ENCODE measurements at places on chromosomes 7 and 10. TPM values are rescaled to one million over a fixed set of nuclear protein-coding genes. Genes with fewer than 3 reads are reported as not detected.
A peak's percentile ranks its signal among the peaks of the same experiment; 100 is the strongest.

CARD11 gene
- polyA plus RNA-seq, result 0.37 TPM

HYAL4 gene
- polyA plus RNA-seq, result not detected

UBE2H gene
- 104 TPM for polyA plus RNA-seq

WDR86 gene
- not detected for polyA plus RNA-seq

PPP1R17 gene
- polyA plus RNA-seq, result not detected

CALHM2 gene
- polyA plus RNA-seq, result 16.0 TPM

GPAM gene
- 7.4 TPM for polyA plus RNA-seq

MEST gene
- 813 TPM for polyA plus RNA-seq

CPA5 gene
- polyA plus RNA-seq, result not detected

CYP3A4 gene
- polyA plus RNA-seq, result not detected

SRRM3 gene
- polyA plus RNA-seq, result 0.38 TPM

PROSER2 gene
- 5.4 TPM for polyA plus RNA-seq

PNLIPRP1 gene
- not detected for polyA plus RNA-seq

PON3 gene
- polyA plus RNA-seq, result 3.0 TPM

ANKIB1 gene
- 26.3 TPM for polyA plus RNA-seq

SFRP4 gene
- 49.7 TPM for polyA plus RNA-seq

PHYH gene
- 47.2 TPM for polyA plus RNA-seq

GSTO2 gene
- 0.86 TPM for polyA plus RNA-seq

LRRC4 gene
- polyA plus RNA-seq, result 3.6 TPM

CDNF gene
- polyA plus RNA-seq, result 2.5 TPM

DKK1 gene
- 0.27 TPM for polyA plus RNA-seq

GRCh38 chr10:75493464-75493863, 62.0 kb downstream of the LRMDA start:
- no peak for DNase-seq

GRCh38 chr7:83799333-83799732, 150.4 kb upstream of the SEMA3E start:
- no peak for DNase-seq

DNA sequence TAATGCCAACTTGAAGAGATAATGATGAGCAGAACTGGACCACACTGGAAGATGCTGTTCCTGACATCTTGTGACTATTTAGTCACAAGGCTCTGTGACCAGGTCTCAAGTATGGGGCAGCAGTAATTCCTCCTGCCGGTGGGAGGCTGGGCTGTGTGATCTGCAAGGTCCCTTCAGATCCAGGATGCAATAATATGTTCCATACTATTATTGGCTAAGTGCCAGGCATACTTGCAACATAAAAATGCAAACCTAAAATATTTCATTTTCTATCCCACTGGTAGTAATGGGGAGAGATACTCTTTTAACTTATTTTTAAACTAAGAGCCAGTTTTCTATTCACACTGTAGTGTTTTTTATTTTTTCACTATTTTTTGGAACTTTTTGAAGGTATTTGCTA, 171.5 kb downstream of the CYP26A1 start:
- no peak for DNase-seq

DNA sequence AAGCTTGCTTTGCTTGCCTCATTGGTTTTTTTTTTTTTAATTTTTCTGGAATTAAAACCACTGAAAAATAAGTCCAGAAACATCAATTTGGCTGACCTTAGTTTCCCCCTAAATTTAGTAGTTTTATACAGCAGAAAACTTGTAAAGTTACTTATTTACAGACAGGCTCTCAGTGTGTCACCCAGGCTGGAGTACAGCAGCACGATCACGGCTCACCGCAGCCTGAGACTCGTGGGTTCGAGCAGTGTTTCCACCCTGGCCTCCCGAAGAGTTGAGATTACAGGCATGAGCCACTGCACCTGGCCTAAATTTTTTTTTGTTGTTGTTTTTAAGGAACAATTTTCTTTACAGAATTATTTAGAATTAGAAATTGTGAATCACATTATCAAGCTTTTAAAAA, 250.5 kb downstream of the SDK1 start:
- no peak for DNase-seq

DNA sequence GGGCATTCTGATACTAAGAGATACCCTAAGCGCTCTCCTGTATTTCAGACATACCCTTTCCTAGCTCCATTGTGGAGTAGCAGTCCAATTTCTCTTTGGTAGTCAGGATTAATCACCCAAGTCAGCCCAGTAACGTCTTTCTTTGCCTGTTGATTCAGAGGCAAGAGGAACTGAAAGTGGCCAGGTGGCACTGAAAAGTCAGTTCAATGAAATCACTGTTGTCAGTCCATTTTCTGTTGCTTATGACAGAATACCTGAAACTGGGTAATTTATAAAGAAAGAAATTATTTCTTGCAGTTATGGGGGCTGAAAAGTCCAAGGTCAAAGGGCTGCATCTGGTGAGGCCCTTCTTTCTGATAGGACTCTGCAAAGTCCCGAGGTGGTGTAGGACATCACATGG, 40.2 kb downstream of the ANKRD61 start:
- no peak for DNase-seq

DNA sequence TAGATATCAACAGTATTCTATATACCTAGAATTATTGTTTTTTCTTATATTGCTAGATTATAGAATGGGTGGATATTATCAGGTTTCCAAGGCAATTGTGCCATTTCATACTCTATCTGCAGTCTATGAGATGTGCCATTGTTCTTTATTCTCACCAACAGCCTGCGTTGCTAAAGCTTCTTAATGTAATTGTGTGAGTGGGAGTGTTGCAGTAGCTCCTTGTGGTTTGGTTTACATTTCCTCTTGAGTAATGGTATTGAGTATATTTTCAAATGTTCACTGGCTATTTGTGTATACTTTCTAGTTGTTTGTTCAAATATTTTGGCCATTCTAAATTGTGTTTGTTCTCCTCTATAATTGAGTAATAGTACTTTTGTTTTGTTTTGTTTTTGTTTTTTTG, 199.2 kb downstream of the TFEC start:
- no peak for DNase-seq

- DNase-seq, result no peak
Measured at GRCh38 chr7:133783276-133783675, 343.9 kb upstream of the LRGUK start.

DNA sequence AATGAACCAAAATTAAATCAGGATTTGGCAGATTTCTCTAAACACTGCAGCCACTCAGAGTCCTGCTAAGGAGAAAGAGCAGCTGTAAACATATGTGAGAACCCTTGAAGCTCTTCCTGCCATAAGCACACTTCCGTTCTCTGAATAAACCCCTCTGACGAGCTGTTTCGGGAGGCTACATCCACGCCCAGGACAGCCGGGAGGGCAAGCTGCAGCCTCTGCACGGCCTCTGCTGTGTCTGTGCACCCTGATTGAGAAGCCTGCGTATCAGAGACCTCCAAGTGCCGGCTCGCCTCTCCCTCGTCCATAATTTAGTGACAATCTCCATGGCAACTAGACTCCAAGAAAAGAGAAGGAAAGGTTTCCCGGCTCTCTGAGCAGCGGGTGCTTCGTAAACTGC, 114.4 kb downstream of the PTPRN2 start:
- peak; percentile 21 for DNase-seq

DNA sequence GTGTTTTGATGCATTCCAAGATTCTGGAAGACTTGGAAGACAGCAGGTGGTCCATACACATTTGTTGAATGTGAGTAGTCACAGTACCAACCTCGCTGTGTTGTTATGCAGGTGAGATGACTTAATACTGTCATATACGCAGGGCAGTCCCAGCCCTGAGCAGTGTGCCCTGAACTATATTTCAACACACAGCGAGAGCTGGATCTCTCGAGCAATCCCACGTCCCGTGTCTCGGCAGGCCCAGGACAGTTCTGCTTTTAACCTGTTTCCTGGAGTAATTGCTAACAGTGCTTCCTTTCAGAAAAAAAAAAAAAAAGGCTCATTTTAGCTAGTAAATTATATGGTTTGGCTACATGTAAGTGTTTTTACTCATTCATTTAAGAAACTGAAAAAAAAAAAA, 179.7 kb downstream of the PRKCQ start:
- DNase-seq, result no peak

- DNase-seq, result no peak
Measured at GRCh38 chr7:134307320-134307719, 9.4 kb downstream of the SLC35B4 start.

DNA sequence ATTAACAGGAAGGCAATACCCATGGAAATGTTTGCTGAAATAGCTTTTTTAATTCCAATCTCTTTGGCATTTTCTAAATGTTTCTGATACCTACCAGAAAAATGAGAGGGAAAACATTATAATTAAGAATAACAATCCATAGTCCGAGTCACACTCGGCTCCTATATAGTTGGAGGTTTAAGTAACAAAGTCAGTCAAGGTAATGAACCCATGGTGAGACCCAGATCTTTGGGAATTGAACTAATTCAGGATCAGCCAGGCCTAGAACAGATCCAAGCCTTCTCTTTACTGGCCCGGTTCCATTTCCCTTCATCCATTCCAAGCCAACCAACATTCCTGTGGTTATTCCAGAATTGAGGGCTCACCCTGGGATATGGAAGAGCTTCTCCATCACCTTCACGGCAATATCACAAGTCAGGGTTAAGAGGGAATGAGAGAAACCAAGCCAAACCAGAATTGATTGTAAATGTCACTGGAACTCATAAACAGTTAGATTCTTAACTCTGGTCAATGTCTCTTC, 28.3 kb downstream of the ABCB4 start:
- no peak for DNase-seq

- DNase-seq, result no peak
Measured at GRCh38 chr7:151756866-151757265, 120.0 kb downstream of the PRKAG2 start.

GRCh38 chr10:62492012-62492869, 118.1 kb downstream of the ZNF365 start:
- DNase-seq, result no peak

- no peak for DNase-seq
Measured at GRCh38 chr7:148623586-148624282, 33.2 kb downstream of the C7orf33 start.

GRCh38 chr7:133784486-133785001, 342.6 kb upstream of the LRGUK start:
- peak; percentile 22 for DNase-seq

- peak; percentile 46 for DNase-seq
Measured at GRCh38 chr10:48289501-48290238, 15.2 kb upstream of the FRMPD2 start.

- no peak for DNase-seq
Measured at GRCh38 chr7:47596502-47597202, 14.7 kb upstream of the TNS3 start.

DNA sequence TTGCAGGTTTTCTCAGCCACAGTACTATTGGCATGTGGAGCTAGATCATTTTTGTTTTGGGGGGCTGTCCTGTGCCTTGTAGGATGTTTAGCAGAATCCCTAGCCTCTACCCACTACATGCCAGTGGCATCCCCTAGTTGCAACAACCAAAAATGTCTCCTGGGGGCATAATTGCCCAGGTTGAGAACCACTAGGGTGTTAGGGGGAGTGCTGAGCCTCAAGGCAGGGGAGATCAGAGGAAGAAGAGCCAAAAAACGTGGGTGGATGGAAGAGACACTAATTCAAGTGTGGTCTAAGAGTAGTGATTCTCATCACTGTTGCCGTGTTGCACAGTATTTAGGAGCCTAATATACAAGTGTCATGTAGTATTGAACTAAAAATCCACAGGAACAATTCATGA, 31.7 kb upstream of the CCNY start:
- DNase-seq, result no peak

GRCh38 chr10:21624951-21625350, 90.9 kb downstream of the MLLT10 start:
- DNase-seq, result no peak

DNA sequence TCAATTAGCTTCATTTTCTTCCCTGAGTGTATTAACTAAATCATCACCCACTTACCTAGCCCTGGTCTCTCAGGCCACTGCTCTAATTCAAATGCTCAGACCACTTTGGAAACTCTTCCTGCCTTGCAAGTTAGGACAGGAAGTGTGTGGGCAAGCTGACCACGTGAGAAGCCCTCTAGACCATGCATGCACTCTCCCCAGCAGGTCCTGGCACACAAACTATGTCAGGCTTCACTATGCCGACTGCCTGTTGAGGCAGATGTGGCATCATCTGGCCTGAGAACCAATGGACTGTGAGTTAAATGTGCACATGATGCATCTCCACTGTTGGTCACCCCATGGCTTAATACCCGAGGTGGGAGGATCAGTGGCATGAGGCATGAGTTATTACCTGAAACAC, 439.6 kb downstream of the GRID1 start:
- DNase-seq, result no peak

- peak; percentile 87 for DNase-seq
Measured at GRCh38 chr7:105621617-105622016, 40.3 kb upstream of the EFCAB10 start.

GRCh38 chr7:124940306-124940705, 10.7 kb upstream of the POT1 start:
- DNase-seq, result no peak

- no peak for DNase-seq
Measured at GRCh38 chr10:131580076-131580652, 268.6 kb upstream of the TCERG1L start.

GRCh38 chr10:132564249-132564605, 26.6 kb downstream of the INPP5A start:
- no peak for DNase-seq

- DNase-seq, result no peak
Measured at GRCh38 chr7:5354460-5355232, 69.0 kb downstream of the TNRC18 start.

DNA sequence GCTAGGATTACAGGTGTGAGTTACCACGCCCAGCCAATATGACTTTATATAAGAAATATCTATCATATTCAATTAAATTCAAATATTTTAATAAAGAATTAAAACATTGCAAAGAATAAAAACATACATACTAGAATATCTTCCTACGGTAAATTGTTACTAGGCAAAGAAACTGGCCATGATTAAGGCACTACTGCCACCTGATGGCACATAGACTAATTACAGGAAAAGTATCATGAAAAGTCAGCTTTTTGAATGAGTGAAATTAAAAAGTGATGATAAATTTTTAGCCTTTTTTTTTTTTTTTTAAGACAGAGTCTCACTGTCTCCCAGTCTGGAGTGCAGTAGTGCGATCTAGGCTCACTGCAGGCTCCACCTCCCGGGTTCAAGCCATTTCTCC, 30.9 kb downstream of the MRPS33 start:
- DNase-seq, result no peak

- DNase-seq, result peak; percentile 74
Measured at GRCh38 chr10:17085011-17085725, 44.4 kb downstream of the CUBN start.

- DNase-seq, result no peak
Measured at GRCh38 chr7:12731214-12731656, 43.8 kb downstream of the ARL4A start.
